ENCODE measurements at places on chromosomes 7 and 10.

- DNase-seq, result no peak
These were observed 42.6 kb downstream of the BAMBI start for GRCh38 chr10:28719789-28720436.

DNA sequence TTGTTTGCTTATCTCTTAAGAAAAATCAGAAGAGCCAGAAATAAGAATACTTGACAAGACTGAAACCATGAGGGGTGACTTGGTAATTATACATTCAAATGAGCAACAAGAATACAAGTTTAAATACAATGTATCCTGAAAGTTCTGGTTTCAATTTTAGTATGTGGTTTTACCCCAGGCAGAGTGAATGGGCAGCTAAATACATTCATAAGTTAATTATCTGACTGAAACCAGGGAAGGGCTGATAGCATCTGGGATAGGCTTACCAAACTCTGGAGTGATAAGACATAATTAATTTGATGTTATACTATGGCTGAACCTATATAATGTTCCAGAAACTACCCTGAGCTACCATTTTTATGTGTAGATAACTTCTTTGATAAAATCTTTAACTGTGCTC lies 252.2 kb upstream of the PLXNA4 start:
- DNase-seq, result no peak

DNA sequence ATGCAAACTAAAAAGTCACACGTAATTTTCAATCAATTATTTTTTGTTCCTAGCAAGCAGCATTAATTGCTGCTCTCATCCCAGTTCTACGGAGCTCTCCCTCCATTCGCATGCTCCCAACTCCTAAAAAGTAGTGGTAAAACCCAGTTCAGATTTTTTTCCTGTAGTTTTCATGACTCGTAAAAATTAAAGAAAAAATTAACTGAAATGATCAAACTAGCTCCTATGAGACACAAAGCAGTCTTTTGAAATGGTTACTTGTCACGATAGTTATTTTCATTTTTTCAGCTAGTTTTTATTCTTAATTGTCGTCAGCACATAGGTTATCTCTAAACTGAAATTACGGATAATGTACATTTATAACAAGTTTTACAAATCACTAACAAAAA lies 1.8 kb downstream of the HNRNPA2B1 start:
- no peak for DNase-seq

DNA sequence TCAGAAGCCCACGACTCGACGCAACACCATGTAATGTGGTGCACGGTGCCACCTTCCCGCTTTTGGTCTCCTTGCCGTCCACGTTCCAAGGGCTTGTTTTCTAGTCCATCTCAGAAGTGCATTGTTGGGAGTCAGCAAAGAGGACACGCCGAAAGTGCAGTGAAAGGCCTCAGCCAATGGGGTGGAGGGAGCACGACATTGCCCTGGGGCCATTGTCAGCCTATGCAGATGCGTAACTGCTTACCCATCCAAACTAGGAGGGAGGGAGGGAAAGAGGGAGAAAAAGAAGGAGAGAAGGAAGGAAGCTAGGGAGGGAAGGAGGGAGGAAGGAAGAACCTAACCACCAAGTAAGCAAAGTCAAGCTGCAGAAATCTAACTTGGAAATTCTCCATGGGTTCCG lies 202.4 kb downstream of the CCDC3 start:
- DNase-seq, result no peak

- DNase-seq, result no peak
These were observed 38.4 kb downstream of the ALDH18A1 start for GRCh38 chr10:95618101-95618500.

- DNase-seq, result no peak
These were observed 23.8 kb downstream of the PEX1 start for GRCh38 chr7:92504563-92504962.

- no peak for DNase-seq
These were observed 3.1 kb downstream of the AHCYL2 start for GRCh38 chr7:129227646-129228578.

DNA sequence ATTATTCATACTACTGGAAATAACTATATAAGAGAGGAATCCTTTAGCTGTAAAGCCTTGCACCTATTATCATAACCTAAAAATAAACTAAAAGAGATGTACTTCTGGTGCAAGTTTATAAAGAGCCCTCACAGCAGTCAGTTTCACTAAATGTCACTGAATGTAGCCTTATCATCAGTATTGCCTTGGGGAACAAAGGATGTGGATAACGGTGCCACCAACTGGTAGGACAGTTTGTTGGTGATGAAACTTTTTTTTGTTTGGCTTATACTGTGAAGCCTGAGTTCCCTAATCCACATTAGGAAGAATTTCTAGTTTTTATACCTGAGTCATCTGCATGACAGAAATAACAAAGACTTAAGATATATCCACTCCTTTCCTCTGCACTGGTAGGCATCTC lies 117.9 kb upstream of the COL1A2 start:
- no peak for DNase-seq

DNA sequence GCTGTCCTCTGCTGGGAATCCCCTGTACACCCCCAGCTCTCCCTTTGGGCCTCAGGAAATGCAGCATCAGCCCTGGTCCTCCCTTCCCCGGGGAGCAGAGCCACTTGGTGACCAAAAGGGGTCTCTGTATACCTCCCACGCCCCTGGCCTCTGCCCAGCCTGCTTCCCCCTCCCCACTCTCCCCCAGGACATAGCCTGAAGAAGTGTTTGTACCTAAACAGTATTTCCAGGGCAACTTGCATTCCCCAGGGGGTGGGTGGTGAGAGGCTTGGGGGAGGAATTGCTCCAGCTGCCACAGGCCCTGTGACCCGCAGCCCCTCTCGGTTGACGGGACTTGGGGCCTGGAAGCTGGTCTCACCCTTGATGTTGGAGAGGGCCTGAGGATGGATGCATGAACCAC lies 39.3 kb downstream of the TMEM270 start:
- no peak for DNase-seq

GRCh38 chr10:30294476-30295240 lies 54.4 kb downstream of the MTPAP start:
- DNase-seq, result no peak

- DNase-seq, result peak; percentile 89
These were observed 71.4 kb downstream of the HTR5A start for GRCh38 chr7:155141562-155141961.

DNA sequence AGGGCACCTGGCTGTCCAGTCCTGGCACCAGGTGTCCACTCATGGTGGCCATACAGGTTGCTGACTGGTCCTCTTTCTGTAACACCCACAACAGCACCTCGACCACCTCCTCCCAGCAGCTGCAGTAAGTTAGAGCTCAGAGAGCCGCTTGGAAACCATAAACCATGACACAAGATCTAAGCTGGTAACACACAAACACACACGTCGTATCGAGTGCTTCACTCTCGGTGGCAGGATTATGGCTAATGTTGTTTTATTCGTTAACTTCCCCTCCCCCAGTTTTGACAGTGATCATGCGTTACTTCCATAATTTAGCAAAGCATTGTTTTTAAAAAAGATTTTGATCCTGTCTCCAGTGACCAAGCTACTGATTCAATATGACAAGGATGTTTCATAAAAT lies 59.7 kb downstream of the CAMK2B start:
- DNase-seq, result no peak

- DNase-seq, result peak; percentile 42
These were observed 49.5 kb downstream of the ASAH2B start for GRCh38 chr10:50788951-50789945.

DNA sequence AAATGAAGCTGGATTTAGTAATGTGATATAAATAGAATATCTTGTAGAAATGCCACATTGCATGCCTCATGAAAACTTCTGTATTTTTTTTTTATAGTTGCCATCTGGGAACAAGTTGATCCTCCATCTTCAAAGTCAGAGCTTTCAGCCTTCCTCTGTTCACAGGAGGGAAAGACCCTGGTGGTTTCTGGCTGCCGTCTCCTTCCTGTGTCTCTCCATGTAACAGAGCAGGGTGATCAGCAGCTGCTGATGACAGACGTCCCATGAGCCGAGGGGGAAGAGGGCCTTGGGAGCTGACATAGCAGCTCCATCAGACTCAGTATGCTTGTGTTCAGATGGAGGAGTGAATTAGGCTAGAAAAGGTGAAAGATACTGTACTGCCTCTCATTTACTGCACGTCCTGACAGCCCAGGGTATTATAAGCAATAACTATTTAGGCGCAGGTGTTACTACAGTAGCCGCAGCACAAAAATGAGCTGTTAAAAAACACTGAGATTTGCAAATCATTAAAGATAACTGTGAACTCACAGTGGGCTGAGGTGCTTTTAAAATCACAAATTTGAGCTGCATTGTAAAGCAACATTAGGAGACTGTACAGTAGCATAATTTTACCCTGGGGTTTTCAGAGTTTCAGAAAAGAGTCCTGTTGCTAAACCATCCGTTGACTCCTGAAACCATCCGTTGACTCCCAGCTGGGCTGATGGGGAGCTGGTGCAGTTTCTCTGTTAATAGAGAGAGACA lies 103.3 kb downstream of the CFAP58 start:
- no peak for DNase-seq

- DNase-seq, result no peak
These were observed at the start of gene HOXA5 for GRCh38 chr7:27143023-27143949. Gene HOXA5, minus strand, starts transcription at chr7:27143681. Its CDS starts 74 bp downstream, at chr7:27143607.

DNA sequence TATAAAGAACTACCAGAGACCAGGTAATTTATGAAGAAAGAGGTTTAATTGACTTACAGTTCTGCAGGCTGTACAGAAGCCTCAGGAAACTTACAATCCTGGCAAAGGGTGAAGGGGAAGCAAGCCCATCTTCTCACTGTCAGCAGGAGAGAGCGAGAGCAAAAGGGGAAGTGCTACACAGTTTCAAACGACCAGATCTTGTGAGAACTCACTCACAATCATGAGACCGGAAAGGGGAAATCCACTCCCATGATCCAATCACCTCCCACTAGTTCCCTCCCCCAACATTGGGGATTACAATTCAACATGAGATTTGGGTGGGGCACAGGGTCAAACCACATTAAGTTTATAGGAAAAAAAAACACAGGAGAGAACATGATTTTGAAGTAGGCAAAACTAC lies 222.1 kb upstream of the SHH start:
- no peak for DNase-seq

DNA sequence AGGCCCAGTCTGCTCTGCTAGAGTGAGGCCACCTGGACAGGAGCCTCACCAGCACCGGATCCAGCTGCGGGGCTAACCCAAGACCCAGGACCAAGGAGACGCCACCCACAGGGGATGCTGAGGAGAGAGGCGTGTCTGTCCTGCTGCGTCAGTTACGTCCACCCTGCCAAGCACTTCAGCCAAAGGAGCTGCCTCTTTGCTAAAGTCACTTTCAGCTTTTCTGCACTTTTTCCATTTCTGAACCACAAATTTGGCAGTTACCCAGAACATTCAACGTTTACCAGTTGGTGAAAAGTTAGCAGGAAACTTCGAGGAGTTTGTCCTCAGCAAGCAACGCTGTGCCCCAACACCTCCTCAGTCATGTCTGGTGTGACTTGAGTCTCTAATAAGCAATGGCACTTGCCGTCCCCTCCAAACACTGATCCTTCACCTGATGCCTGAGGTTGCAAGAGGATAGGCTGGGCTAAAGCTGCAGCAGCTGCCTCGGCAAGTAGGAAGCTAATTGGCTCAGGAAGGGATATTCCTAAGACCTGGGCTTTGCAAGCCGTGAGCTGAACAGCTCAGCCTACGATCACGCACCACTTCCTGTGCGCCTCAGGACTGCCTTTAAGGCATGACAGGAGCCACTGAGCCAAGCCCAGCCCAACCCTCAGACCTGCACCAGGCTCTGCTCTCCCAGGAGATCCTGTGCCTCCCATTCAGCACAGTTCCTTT lies 40.1 kb downstream of the KCNH2 start:
- no peak for DNase-seq

DNA sequence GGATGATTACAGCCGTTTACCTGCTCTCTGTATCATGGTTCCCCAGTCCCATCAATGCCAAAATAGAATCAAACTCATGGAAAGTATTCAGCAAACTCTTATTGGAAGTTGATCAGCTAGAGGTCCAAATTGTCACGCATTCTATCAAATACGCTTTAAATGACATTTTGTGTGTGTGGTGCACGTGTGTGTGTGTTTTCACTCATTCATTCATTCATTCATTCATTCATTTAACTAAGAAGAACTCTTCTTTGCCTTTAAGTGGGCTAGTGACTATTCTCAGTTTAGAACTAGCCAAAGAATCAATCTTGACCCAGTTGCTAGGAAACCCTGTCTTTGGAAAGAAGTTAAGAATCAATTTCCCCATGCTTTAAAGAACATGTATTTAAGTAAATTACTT lies 102.8 kb downstream of the RTKN2 start:
- no peak for DNase-seq

GRCh38 chr10:13589316-13589715 lies 2.6 kb downstream of the PRPF18 start:
- no peak for DNase-seq

- no peak for DNase-seq
These were observed 104.9 kb upstream of the FAM180A start for GRCh38 chr7:135853499-135853898.

Measured in G401 (cell line).